ENCODE measurements at places on chromosomes 7 and 10. TPM values are rescaled to one million over a fixed set of nuclear protein-coding genes. Genes with fewer than 3 reads are reported as not detected.

The KIF20B gene
- 65.3 TPM for total RNA-seq

DNA sequence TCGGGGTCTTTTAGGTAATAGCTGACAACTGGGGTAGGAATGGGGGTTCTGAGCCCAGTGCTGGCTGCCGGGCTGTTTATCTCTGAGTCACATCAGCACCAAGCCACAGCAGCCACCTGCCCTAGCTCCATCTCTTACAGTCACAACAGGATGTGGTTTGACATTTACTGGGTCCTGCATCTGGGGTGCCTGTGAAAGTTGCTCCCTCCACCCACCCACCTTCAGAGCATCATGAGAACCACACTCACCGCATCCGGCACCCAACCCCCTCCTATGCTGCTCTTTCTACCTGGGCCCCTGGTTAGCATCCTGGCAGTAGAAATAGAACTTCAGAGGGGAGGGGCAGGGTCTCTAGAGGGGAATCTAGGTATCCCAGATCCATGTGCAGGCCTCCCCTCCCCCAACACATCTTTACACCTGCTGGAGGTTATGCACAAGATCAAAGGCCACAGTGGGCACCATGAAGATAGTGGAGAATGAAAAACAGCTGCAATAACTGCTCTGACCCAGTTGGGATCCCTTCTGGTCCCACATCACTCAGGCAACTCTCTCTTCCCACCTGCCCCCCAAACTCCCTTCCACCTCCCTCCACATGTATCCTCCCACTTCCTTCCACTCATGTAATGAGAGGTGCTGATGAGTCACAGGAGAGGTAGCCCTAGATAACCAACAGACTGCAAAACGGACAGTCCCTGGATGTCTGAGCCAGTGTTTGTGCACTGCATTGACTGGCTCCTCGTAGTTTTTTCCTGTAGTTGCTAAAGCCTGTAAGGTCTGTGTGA, 38.2 kb downstream of the PRSS2 start:
- H3K36me3 ChIP-seq: peaks cover 7% of the 10 kb centered on the region
- peak; percentile 98 for DNase-seq
- H3K27me3 ChIP-seq: no peaks in the 10 kb centered on the region
- peak overlapping the region; percentile 100 for H3K27ac ChIP-seq
- peak overlapping the region; percentile 56 for H3K4me3 ChIP-seq

- peaks cover 18% of the 10 kb centered on the region for H3K36me3 ChIP-seq
- H3K4me3 ChIP-seq: no peak overlapping the region
- peaks cover 5% of the 10 kb centered on the region for H3K4me1 ChIP-seq
- DNase-seq: no peak
- H3K27ac ChIP-seq: no peak overlapping the region
Measured at GRCh38 chr10:32263300-32263699, 83.7 kb downstream of the EPC1 start.

GRCh38 chr10:59273445-59273844, 88.9 kb downstream of the FAM13C start:
- H3K4me3 ChIP-seq: no peak overlapping the region
- no peak for DNase-seq
- H3K36me3 ChIP-seq: no peaks in the 10 kb centered on the region
- H3K4me1 ChIP-seq: no peaks in the 10 kb centered on the region
- no peaks in the 10 kb centered on the region for H3K27me3 ChIP-seq

GRCh38 chr7:125670926-125671572, 741.4 kb upstream of the POT1 start:
- H3K36me3 ChIP-seq: no peaks in the 10 kb centered on the region
- no peaks in the 10 kb centered on the region for H3K27me3 ChIP-seq
- DNase-seq: no peak
- no peaks in the 10 kb centered on the region for H3K4me1 ChIP-seq
- no peak overlapping the region for H3K27ac ChIP-seq

- H3K36me3 ChIP-seq: peaks cover 15% of the 10 kb centered on the region
- DNase-seq: no peak
- H3K27me3 ChIP-seq: no peaks in the 10 kb centered on the region
Measured at GRCh38 chr7:150377635-150378034, 1.5 kb upstream of the ZNF775 start.

The CPED1 gene
- total RNA-seq: not detected

DNA sequence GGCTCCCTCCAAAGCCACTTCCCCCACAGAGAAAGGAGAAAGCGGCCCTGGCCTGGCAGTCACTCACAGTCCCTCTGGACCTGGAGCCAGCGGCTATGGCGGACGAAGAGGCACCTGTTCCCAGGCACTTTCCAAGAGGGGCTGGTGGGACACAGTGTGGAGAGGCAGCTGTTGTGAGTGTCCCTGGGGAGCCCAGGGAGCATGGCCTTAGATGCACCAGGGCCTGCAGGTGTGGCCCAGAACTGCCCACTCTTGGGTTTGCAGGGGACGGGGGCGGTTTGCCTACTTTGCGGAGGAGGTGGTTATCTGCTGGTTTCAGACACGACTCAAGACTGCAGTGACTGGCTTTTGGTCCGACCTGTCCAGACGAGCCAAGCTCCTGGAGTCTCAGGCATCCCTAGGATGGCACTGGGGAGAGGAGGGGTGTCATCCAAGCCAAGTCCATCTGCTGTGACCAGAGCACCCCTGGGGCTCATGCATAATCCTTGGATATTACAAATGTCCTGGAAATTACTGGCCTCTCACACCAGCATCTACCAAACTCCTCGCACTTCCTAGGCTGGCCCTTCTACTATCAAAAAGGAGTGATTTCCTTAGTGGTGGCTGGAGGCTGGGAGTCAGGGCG, 18.4 kb downstream of the CTBP2 start:
- no peaks in the 10 kb centered on the region for H3K4me1 ChIP-seq
- no peak for DNase-seq
- H3K36me3 ChIP-seq: no peaks in the 10 kb centered on the region

- DNase-seq: no peak
- H3K27me3 ChIP-seq: no peaks in the 10 kb centered on the region
- H3K4me3 ChIP-seq: no peak overlapping the region
Measured at GRCh38 chr7:85023066-85023712, 163.7 kb downstream of the SEMA3D start.

The CPA4 gene
- total RNA-seq: 0.45 TPM

GRCh38 chr10:43393606-43394360, 15.2 kb downstream of the HNRNPF start:
- no peak for DNase-seq
- H3K4me1 ChIP-seq: peaks cover 62% of the 10 kb centered on the region
- H3K4me3 ChIP-seq: peak overlapping the region; percentile 22
- peak overlapping the region; percentile 100 for H3K27ac ChIP-seq
- peaks cover 87% of the 10 kb centered on the region for H3K36me3 ChIP-seq

The CCL24 gene
- total RNA-seq: not detected

DNA sequence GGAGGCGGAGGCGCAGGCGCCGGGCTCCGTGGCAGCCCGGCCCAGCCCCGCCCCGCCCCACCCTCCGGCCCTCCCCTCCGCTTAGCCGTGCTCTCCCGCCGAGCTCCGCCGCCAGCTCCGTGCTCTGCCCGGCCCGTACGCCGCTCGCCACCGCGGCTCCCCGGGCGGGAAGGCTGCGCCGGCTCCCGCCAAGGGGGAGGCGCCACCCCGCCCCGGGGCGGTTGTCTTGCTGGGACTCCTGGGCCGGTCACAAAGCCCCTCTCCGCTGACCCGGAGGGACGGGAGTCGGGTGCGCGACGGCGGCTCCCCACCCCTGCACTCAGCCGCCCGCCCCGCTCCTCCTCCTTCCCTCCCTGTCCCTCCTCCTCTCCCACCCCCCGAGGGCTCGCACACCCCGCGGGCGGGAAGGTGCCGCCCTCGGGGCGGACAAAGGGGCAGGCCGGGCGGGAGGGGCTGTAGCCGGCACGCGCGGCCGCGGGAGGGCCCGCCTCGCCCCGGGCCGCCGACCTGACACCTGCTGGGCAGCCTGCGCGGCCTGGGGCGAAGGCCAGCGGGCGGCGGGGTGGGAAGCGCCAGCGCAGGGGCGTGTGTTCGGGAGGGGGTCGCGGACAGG, 11.5 kb upstream of the SP8 start:
- peaks cover 1% of the 10 kb centered on the region for H3K36me3 ChIP-seq
- no peak overlapping the region for H3K27ac ChIP-seq
- peak; percentile 26 for DNase-seq

The MYH16 gene
- total RNA-seq: not detected

DNA sequence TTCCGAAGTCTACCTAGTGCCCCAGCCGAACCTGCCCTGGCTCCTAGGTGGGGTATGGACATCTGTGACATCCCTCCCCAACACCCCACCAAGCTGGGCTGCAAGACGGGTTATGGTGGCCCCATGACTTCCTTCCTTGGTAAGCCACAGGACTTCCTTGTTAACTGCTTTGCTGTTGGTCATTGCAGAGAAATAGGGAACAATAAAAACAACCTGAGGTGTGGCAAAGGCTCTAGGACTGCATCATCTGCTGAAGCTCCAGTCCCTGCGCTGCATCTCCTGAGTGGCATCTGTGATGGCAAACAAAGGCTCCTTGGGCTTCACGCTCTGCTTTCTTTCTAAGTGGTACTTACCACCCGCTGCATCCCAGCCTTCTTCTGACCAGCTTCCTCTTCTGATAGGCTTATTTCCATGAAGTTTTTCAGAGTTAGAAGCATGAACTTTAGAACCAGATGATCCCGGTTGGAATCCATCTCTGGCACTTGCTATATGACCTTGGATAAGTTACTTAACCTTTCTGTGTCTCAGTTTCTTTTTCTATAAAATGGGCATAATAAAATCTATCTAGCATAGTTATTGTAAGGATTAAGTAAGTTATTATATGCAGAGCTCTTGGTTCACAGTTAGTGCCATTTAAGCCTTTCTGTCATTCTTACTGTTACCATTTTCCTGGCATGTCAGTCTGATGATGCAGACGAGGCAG, 216.8 kb downstream of the RPS24 start:
- H3K27me3 ChIP-seq: peaks cover 8% of the 10 kb centered on the region
- no peak for DNase-seq
- no peaks in the 10 kb centered on the region for H3K36me3 ChIP-seq
- H3K4me1 ChIP-seq: peaks cover 4% of the 10 kb centered on the region
- no peak overlapping the region for H3K27ac ChIP-seq
- H3K4me3 ChIP-seq: no peak overlapping the region

- H3K4me3 ChIP-seq: no peak overlapping the region
- H3K27ac ChIP-seq: no peak overlapping the region
- DNase-seq: no peak
- H3K36me3 ChIP-seq: no peaks in the 10 kb centered on the region
Measured at GRCh38 chr7:75844158-75844557, 30.6 kb upstream of the CCL24 start.

GRCh38 chr10:96370584-96371157, 11.9 kb upstream of the OPALIN start:
- H3K4me1 ChIP-seq: peaks cover 8% of the 10 kb centered on the region
- peak; percentile 63 for DNase-seq
- H3K27me3 ChIP-seq: peaks cover 6% of the 10 kb centered on the region
- H3K36me3 ChIP-seq: no peaks in the 10 kb centered on the region

The SYT15 gene
- 0.51 TPM for total RNA-seq

DNA sequence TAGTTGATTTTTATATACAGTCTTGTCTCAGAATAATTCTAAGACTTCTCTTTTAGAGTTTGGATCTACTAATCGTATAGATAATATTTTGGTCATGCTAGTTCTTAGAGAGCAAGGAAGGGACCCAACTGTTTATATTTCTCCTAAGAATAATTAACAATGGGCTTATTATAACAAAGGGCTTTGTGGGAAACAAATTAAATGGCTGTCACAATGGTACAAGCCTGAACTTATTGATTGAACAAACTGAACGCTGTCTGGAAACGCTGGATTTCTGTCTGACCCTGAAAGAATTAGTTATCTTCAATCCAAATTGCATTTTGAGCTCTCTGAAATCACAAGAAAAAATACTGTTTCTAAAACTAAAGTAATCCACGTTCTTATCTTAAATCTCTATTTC, 56.8 kb downstream of the CSTF2T start:
- H3K27ac ChIP-seq: no peak overlapping the region
- no peak overlapping the region for H3K4me3 ChIP-seq
- no peak for DNase-seq

The CHN2 gene
- 0.53 TPM for total RNA-seq

- DNase-seq: no peak
- H3K27ac ChIP-seq: no peak overlapping the region
- no peaks in the 10 kb centered on the region for H3K36me3 ChIP-seq
- no peak overlapping the region for H3K4me3 ChIP-seq
- peaks cover 4% of the 10 kb centered on the region for H3K27me3 ChIP-seq
- H3K4me1 ChIP-seq: peaks cover 11% of the 10 kb centered on the region
Measured at GRCh38 chr7:17462131-17462631, 163.7 kb downstream of the AHR start.

The GNAT3 gene
- not detected for total RNA-seq

Data from activated CD4-positive, alpha-beta memory T cell treated with anti-CD3 and anti-CD28 coated beads for 36 hours (primary cell).